ENCODE measurements at places on chromosomes 6 and 20.

GRCh38 chr6:134911547-134911946, 38.4 kb downstream of the ALDH8A1 start:
- DNase-seq = no peak

DNA sequence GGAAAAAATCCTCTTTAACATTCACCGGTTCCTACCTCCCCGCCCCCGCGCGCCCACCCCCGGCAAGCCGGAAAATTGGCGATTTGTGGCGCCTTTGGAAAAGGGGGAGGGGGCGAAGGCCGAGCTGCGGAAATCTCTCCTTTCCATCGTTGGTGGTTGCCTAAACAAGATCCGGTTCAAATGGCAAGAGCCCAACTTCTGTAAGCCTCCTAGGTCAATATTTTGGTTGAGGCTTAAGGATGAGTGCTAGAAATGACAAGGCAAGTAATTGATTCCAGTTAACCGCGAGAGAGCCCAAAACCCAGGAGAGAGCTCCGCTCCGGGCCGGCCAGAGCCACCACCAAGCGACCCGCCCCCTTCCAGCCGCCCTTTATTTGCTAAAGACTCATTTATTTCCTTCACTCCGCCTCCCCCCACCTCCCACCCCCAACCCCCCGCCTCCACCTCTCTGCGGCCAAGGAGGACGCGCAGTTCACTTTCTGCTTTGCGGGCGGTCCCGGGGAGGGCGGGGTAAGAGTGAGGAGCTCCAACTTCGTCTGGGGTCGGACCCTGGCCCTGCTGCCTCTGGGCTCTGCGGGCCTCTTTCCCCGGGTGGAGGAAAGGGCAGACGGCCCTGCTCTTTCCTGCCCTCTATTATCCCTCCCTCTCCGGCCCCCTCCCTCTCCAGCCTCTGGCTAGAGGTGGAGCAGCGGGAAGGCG, 838 bp upstream of the NKX2-2 start:
- no peak for DNase-seq

DNA sequence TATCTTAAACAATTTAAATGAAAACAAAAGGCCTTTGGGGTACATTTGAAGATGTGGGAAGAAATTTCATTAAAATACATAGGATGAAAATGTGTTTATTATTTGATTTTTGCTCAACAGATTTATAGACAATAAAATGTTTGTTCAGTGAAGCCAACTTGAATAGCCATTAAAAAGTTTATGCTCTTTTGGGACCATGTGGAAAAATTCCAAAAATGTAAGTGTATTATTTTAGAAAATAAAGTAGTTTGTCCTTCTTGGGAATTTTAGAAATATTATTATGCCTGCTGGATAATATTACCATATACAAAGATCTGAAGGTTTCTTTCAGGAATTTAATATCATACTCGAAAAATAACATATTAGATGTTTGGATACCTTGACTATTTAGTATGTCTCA, 131.3 kb downstream of the EPM2A start:
- DNase-seq = no peak

DNA sequence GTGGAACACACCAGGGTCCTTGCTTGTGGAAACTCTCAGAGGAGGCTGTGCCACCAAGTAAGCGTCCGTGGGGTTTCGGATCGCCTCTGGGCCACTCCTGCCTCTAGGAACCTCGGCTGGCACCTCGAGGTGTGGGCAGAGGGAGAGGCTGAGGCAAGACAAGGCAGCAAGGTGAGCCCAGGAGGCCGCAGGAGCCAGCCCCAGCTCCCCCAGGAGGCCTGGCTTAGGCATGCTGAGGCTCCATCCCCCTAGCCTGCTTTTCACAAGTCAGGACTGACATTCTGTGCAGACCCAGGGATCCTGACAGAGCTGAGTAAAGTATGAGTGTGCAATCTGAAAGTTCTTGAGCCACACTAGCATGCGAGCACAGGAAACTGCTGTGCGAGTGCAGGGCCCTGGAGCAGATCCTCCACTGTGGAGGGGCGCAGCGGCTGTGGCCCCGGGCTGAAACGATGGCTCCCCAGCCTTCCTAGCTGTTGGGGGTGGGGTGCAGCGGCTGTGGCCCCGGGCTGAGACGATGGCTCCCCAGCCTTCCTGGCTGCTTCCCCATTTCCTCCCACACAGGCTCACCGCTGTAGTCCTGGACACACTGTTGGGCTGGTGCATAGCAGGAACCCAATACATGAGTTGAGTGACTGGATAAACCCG, 75.2 kb upstream of the CD93 start:
- no peak for DNase-seq

GRCh38 chr6:160375561-160375949, 27.4 kb downstream of the SLC22A3 start:
- DNase-seq = no peak

DNA sequence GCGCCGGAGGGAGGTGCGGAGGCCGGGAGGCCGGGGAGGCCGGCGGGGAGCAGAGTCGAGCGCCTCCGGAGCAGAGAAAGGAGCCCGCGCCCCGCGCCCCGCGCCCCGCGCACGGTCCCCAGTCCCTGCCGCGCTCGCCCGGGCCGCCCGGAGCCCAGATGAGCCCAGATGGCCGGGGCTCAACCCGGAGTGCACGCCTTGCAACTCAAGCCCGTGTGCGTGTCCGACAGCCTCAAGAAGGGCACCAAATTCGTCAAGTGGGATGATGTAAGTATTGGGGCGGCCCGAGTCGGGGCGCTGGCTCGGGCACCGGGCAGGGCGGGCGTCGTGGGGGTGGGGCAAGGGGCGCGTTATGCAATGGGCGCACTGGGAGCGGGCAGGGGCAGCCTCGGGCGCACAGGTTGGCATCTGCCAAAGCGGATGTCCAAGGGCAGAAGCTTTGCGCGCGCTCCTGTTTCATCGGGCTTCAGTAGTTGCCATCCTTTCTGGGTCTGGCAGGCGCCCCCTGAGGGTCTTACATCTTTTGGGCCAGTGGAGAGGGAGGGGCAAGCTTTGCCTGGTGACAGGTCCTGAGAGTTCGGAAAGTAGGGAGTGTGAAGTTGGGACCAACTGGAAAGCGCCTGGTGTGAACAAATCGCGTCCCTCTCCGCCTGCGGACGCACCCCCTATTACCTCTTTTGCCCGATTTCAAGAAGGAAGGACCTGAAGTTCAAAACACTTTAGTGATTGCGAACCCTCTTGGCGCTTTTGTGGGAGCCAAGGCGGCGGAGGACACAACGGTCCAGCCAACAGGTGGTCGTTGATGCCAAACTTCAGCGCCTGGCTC, 631 bp downstream of the PLCB1 start:
- DNase-seq = peak; percentile 65

DNA sequence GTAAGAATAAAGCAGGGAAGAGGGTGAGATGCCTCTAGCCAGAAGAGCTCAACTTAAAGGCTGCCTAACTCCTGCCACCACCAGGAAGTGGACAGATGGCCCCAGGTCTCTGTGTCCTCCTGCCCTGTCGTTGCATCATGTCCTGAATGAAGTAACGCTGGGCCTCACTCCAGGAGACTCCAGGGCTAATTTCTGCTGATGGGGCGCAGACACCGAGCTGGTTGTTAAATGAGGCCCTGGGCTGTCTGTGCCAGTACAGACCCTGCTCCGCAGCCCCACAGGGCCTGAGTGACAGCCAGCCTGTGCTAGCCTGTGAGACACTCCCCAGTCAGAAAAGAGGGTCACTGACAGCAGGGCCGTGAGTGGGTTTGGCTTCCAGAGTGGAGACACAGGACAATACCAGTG, 6.5 kb downstream of the IP6K3 start:
- no peak for DNase-seq

- peak; percentile 6 for DNase-seq
These were observed 175.3 kb upstream of the CST7 start for GRCh38 chr20:24773751-24774201.

GRCh38 chr6:71088166-71088565, 131.3 kb upstream of the B3GAT2 start:
- DNase-seq = no peak

- no peak for DNase-seq
These were observed 54.2 kb downstream of the KLHL31 start for GRCh38 chr6:53611342-53611741.

DNA sequence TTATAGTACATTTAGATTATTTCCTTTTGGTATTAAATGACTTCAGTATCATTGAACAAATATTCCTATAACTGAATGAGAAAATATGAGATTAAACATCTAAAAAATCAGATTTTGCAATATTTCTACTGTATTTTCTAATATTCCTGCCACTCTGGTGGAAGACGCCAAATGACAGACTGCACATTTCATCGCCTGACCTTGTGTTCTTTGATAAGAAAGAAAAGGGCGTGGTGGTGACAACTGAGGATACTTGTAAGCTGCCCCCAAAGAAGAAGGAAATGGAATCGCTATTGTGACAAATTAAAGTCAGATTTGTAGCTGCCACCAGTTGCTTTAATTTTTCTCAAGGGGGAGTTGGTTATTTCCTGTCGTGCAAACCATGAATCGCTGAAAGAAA, 131.3 kb downstream of the MTFR2 start:
- no peak for DNase-seq

GRCh38 chr20:31896049-31896448, 25.6 kb downstream of the TTLL9 start:
- no peak for DNase-seq

GRCh38 chr6:146700078-146700686, 101.4 kb downstream of the ADGB start:
- DNase-seq = peak; percentile 65

DNA sequence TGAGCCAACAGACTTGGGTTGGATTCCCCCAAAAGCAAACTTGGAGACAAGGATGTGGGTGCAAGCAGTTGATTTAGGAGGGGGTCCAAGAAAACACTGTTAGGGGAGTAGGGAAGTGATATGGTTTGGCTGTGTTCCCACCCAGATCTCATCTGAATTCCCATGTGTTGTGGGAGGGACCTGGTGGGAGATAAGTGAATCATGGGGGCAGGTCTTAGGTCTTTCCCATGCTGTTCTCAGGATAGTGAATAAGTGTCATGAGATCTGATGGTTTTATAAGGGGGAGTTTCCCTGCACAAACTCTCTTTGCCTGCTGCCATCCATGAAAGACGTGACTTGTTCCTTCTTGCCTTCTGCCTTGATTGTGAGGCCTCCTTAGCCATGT, 542.6 kb downstream of the DHX35 start:
- DNase-seq = no peak

GRCh38 chr6:20605061-20605460, 70.8 kb downstream of the CDKAL1 start:
- DNase-seq = no peak

DNA sequence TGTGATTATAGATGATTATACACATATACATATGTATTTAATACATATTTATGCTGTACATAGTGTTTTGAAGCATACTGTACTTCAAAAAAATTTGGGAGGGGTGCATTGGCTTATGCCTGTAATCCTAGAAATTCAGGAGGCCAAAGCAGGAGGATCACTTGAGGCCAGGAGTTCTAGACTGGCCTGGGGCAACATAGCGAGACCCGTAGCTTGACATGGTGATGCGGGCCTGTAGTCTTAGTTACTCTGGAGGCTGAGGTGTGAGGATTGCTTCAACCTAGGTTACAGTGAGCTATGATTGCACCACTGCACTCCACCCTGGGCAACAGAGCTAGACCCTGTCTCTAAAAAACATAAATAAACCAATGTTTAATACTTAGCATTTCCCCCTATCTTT, 1.6 kb upstream of the FAM110A start:
- DNase-seq = no peak

GRCh38 chr6:138434925-138435324, 30.9 kb downstream of the HEBP2 start:
- DNase-seq = no peak

DNA sequence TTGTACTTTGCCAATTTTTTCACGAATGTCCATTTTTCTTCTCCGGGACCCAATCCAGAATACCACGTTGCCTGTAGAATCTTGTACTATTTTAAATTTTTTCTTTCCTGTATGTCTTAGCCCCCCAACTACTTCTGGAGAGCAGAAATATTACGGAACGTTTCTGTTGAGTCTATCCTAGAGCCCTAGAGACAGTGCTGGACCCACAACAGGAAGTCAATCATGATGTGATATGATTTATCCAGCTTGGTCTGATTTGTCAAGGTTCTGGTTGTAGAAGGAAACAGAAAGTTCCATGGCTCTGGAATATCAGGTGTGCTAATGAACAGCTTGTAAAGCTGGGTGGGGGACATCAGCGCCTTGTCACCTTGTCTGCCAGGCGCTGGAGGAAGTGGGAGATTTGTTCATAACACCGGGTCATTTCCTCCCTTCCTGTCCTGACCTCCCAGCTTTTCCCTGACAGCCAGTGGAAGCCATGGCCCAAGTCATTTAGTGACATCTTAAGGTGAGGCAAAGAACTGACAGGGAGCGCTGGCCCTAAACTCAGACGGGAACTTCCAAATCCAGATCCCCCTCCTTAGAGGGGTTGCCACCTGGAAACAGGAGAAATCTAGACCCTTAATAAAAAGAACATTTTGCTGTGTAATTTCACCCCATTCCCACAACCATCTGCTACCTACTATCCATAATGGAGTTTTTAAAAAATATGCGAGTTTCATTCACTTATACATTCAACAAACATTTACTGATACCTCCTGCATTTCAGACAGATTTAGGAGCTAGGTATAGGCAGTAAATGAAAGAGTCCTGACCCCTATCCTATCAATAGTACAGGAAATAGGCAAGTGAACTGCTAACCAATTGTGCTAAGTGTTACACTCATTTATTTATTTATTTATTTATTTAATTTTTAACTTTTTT, 130.5 kb downstream of the ZFP64 start:
- no peak for DNase-seq

DNA sequence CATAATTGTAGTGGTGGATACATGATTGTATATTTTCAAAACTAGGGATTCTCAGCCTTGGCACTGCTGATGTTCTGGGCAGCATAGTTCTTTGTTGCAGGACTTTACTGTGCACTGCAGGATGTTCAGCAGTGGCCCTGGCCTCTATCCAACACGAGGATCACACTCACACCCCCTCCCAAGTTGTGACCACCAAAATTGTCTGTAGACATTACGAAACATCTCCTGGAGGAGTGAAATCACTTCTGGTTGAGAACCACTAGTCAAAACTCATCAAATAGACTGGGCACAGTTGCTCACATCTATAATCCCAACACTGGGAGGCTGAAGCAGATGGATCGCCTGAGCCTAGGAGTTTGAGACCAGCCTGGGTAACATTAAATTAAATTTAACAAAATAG, 123.1 kb upstream of the CDYL start:
- DNase-seq = no peak

DNA sequence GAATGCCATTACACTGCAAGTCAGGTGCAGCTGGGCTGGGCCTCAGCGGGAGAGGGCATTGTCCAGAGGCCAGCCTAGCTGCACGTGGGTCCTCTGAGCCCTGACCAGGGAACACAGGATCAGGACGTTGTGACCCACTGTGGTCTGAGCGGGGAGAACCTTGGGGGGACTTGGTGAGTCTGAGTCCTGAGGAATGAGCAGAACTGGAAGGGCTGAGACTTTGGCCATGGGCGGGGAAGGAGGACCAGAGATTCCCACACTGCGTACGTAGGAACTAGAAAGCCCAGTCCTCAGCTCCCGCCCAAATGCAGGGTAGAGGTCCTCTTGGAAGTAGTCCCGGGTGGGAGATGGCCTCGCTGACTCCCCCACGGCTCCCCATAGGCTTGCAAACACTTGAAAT, 42.5 kb downstream of the GABRR2 start:
- no peak for DNase-seq
